ENCODE measurements at places on chromosomes 5 and 9.

- DNase-seq, result no peak
Observed at GRCh38 chr5:179605026-179605833, 18.2 kb downstream of the HNRNPH1 start.

DNA sequence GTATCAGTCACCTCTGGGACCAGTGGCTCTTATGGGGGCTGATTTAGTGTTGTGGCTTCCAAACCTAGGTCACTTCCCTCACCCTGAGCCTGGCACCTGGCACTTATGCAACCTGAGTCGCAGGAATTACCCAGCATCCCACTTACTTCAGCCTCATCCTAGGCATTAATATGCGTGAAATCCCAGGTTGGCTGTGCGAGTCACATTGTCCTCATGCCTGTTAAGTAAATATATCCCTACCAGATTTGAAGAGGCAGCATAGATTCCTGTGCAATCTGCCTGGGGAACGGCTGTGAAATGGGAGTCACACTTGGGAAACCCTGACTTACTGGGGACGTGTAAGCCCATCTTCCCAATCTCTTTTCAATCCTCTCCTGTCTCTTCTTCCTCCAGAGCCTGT is 42.7 kb upstream of the AKNA start:
- no peak for DNase-seq

DNA sequence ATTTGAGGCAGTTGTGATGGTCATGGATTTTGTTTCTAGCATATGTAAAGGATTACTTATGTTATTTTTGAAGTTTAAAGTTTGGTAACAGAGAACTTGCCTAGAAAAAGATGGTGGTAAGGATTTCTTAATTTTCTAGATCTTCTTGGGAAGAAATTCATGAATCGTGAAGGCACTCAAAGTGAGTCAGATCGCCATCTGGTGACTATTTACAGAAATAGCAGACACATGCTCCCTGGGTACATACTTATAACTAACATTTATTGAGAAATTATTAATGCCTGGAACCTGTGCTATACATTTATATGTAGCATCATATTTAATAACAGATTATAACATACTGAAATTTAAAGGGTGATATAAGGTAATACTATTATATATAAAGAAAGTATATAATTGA is 299.7 kb downstream of the IZUMO3 start:
- no peak for DNase-seq

GRCh38 chr9:79026316-79026715 is 545.4 kb upstream of the TLE4 start:
- DNase-seq, result peak; percentile 65

GRCh38 chr5:153489611-153490010 is 859 bp upstream of the GRIA1 start:
- DNase-seq, result no peak
